ENCODE measurements at places on chromosomes 1 and 21. TPM values are rescaled to one million over a fixed set of nuclear protein-coding genes. Genes with fewer than 3 reads are reported as not detected.

GRCh38 chr1:220410611-220411010 lies 117.3 kb upstream of the MARK1 start:
- no peak for DNase-seq

DNA sequence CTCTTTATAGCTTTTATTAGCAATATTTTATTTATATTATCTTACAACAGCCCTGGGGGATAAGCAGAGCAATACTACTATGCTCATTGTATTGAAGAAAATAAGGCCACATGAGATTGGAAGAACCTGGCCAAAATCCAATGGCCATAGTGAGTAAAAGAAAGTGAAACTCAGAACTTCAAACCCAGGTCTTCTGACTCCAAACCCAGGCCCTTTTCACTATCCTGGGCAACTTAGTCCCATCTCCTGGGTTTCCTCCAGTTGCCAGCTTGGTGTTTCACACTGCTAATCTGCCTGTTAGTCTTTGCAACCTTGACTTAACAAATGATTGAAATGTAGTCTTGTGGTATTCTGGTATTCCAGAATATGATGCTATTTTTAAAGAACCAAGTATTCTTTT lies 22.4 kb upstream of the EXO1 start:
- DNase-seq, result no peak

DNA sequence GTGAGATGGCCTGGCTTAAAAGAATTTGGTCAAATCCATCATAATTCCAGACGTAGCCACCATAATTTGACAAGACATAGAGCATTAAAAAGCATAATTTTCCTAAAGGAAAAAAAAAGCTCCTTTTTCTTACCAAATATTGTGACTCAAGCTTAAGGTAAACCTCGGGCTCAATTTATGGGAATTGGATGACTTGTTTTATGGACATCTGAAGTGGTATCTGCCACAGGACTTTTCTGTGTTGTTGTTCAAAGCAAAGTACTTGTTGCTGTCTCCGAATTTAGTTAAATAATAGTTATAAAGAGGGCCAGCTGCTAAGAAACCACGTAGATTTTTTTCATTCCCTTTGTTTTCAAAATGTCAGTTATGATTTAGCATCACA lies 1.1 kb downstream of the MPZL1 start:
- no peak for DNase-seq

EPHB2 gene
- 0.17 TPM for total RNA-seq

BEST4 gene
- total RNA-seq, result 1.3 TPM

- no peak for DNase-seq
Observed at GRCh38 chr1:181490740-181491712, 7.7 kb downstream of the CACNA1E start.

TFF3 gene
- total RNA-seq, result not detected

- DNase-seq, result no peak
Observed at GRCh38 chr1:167794043-167794442, 72.3 kb downstream of the MPZL1 start.

DNA sequence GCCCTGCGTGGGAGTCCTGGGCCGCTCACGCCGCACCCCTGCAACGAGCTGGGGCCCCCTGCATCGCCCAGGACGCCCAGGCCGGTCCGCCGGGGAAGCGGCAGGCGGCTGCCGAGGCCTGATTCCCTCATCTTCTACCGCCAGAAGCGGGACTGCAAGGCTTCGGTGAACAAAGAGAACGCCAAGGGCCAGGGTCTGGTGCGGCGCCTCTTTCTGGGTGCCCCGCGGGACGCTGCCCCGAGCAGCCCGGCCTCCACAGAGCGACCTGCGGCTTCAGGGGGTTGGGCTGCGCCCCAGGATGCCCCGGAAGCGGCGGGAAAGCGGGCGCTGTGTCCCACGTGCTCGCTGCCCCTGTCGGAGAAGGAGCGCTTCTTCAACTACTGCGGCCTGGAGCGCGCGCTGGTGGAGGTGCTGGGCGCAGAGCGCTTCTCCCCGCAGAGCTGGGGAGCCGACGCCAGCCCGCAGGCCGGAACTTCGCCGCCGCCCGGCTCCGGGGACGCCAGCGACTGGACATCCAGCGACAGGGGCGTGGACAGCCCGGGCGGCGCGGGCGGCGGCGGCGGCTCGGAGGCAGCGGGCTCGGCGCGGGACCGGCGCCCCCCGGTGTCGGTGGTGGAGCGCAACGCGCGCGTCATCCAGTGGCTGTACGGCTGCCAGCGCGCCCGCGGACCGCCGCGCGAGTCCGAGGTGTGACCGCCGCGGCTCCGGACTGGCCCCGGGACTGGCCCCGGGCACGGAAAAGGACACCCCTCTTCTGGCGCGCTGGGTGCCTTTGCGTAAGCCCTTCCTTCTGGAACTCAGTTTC lies 2.7 kb downstream of the FAM110D start:
- peak; percentile 69 for DNase-seq

VWA5B1 gene
- total RNA-seq, result not detected

REN gene
- total RNA-seq, result not detected

TP73 gene
- 2.0 TPM for total RNA-seq

DNA sequence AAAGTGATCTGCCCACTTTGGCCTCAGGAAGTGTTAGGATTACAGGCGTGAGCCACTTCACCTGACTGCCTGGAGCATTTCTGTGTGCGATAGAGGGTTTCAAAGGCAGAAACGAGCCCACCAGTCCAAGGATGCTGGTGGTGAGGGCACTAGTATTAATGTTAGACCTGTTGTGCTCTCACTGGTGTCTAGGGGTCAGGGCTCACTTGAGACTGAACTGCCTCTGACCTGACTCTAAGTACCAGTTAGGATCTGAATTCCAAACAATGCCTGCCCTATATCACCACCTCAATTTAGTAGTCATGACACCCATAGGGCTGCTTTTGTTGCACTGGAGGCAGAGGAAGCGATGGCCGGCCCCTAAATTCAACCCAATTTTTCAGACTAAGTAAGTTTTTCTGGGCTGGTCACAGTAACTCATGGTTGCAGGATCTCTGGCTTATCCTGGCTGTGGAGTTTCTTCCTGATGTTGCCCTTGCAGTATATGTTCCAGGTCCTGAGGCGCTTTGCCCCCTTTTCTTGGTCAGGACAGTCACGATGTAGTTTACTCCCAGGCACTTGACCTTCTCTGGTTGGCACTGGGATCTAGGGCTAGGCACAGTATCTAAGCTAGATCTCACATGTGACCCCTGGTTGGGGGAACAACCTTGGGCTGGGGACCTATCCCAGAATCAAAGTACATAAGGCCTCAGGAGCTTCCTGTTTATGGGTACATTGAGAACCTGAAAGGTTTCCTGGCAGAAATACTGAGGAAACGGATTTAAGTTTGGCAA lies 4.5 kb downstream of the CCDC17 start:
- no peak for DNase-seq

PARP1 gene
- 180 TPM for total RNA-seq

ANKRD65 gene
- not detected for total RNA-seq

DNA sequence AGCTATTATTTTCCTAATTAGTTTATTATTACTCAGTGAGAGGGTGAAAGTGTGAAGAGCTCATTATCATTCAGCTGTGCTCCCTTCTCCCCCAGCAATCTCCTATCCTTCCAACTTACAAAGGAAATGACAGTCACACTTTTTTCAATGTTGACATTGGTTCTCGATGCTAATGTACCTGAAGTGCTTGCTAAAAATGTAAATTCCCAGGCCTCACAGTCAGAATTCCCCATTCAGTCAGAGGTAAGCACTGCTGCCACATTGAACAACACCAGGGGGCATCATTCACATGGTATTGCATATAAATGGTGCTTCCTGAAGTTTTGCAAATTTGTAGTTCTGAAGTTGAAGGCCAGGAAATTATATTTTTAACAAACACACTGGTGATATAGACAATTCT lies 132.7 kb upstream of the FOXD3 start:
- DNase-seq, result no peak

SDCCAG8 gene
- total RNA-seq, result 64.8 TPM

TNNT2 gene
- not detected for total RNA-seq

RXRG gene
- not detected for total RNA-seq

DNA sequence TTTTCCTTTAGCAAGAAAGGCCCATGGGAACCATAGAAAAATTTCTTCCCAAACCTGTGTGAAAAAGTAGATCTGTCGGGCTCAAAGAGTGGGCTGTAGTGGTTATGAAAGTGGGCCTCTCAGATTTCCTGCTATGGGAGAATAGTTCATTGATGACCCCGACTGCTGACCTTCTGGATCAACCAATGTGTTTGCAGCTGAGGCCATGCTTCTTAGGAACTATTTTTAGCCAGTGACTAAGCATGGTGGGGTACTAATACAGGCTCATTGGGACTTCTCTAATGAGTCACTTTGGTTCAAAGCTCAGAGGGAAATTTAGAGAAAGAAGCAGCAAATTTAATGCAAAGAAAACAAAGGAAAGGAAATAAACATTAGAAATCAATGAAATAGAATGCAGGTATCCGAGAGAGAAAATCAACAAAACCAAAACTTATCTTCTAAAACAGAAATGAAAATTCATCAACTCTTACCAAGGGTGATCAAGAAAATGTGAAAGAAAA lies 12.6 kb upstream of the PSMA5 start:
- no peak for DNase-seq

GRCh38 chr1:170306948-170307347 lies 161.2 kb downstream of the NTMT2 start:
- DNase-seq, result no peak

DNA sequence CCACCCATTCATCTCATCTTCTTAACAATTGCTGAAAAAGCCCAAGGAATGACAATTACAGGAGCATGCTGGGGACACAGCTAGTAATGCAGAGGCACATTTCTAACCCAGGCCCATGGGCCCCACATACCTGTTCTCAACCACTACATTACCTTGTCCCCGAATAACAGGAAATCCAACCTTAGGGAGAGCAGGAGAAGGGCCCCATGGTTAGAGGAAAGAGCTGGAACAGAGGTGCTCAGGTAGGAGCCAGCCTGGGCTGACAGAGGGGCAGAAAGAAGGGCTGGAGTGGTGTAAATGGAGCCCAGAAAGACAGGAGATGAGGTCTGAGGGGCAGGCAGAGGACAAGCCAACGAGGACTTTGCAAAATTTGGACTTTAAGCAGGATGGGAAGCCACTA lies 11.4 kb upstream of the S100A8 start:
- DNase-seq, result no peak

DNA sequence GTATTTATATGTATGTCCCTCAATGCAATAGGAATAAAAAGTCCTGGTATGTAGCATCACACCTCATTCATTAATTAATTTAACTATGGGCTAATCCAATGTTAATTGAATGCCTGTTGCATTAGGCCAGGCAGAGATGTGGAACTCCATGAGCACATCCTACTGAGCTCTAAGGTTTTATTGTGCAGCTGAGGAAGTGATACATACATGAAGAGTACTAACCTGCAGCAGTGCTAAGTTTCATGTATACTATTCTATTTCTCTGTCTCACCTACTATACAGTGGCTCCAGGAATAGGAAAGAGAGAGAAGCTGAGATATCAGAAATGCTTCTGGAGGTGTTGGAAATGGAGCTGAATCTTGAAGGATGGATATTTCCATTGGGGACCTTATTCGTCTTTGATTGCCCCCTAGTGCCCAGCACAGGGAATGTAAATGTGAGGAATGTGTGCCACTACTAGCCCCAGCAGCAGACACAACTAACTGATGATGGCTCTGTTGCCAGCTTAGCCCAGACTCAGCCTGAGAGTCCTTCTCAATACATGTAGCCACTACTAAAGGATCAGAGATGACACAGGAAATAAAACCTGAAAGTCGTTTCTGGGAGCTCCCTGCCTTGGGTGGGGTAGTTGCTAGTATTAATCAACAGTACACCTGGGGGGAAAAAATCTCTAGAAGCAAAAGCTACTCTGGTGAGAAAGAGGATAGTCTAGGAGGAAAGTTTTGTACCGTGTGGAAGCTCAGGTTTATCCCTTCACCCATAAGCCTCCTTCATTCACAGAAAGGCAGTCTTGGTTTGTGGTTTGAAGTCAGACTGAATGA lies 173.3 kb upstream of the FOXD3 start:
- no peak for DNase-seq

DNA sequence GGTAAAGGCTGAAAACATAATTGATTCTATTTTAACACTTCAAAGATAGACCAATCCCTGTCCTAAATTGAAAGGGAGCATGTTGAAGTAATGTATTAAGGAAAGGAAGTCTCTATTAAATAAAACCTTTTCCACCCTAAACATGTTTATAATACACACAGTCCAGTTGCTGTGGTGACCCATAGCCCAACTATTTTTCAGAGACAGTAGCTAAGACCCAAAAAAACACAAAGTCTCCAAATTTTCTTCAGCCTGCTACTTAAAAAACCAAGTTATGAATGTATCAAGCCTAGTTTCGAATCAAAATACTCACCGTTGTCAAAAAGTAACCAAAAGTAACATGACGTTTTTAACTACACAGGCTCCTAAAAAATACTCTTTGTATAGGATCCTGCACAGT lies 1.6 kb downstream of the ELK4 start:
- DNase-seq, result no peak

GRCh38 chr1:243738020-243738419 lies 112.0 kb downstream of the AKT3 start:
- no peak for DNase-seq

DNA sequence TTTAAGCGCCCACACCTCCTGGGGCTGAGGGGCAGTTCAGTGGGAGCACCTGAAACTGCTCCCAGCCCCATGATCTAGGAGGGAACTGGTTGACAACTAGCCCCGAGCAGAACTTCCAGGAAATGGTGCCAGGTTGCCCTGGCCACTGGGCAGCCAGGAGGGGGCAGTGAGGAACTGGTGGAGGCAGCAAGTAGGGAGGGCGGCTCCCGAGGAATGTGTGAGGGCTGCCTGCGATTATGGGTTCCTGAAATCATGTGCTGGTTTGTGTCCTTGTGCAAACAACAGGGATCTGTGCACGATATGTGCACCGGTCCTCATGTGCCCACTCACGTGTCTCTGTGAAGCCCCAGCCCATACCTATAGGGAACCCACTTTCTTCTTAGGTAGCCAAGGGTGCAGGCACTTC lies 9.9 kb downstream of the GPR3 start:
- DNase-seq, result peak; percentile 54

DNA sequence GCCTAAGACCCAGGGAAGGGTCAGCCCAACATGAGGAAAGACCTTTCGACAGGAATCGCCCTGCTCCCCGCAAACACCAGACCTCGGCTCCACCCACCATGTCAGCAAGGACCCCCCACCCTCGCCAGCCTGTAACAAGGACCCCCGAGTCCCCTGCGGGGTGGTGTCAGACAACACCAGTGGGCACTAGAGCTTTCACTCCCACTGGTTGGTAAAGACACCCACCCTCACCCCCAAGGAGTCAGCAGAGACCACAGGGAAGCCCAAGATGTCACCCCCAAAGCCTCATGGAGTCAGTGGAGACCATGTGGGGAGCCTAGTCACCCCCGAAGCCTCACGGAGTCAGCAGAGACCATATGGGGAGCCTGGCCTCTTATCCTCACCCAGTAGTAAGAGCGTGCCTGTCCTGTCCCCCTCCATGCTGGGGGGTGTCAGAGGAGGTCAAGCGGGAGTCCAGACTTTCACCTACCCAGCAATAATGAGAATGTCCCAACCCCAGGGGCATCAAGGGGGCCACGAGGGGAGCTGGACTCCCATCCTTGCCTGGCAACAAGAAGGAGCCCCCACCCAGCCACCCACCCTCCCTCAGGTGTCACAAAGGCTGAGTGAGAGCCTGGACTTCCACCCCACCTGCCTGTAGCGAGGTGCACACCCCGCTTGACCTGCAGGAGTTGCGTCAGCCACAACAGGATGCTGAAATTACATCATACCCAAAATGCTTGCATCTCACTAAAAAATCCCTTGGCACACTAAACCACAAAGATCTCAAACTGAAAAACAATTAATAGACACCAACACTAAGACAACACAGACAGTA lies 24.8 kb downstream of the SLC19A1 start:
- no peak for DNase-seq

C4BPB gene
- not detected for total RNA-seq
